ENCODE measurements at places on chromosomes 6 and 20.
A peak's percentile ranks its signal among the peaks of the same experiment; 100 is the strongest.

DNA sequence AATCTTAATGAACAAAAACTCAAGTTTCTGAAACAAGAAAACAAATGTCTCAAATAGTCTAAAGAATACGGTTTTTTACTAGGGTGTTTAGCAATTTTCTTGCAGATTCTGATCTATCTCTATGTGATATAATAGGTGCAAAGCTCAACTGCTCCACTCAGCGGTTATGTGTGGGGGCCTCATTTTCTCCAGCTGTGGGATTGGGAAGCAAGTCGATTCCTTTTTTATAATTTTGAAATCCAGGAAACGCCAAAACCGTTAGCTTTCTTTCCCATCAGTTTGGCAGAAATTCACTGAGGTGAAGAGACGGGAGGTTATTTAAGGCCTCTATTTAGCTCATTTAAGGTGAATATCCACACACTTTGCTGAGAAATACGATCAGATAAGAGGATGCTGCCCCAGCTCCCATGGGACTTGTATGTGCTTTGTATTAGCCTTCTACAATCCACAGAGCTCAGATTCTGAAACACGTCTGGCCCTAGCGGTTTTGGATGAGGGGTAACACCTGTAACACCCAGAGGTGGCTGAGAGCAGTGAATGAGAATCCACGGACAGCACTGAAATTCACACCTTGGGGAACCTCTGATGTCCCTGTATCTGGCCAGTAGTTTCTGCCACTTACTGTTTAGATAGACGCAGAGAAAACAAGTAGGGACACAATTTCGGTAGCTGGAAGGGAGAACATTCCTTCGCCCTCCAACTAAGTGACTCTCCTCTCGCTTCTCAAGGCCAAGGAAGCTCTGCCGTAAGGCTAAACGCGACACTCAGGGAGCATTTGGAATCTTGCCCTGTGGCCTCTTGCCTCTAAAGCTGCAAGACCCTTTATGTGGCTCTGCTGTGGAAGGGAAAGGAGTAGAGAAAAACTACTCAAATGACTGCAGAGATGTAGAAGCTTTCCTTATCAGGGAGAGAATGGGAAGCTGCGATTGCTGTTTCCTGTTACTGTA, 6.5 kb upstream of the BCAS4 start:
- no peak for DNase-seq

DNA sequence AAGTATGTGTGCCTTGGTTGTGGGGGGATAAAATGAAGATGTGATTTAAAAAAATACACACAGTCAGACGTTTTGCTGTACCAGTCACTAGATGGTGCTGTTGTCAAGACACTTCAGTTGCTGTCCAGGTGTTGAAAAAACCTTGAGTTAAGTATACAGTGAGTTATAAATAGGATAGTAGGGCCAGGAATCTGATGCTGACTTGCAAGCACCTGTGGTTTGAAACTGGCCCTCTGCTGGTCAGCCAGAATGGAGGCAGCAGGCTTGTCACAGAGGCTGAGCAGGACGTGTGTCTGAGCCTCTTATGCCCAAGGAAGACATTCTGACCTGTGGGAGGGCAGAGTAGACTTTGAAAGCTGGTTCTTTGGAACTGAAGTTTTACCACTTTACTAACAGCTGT, 27.8 kb downstream of the RNF8 start:
- DNase-seq = peak; percentile 21

DNA sequence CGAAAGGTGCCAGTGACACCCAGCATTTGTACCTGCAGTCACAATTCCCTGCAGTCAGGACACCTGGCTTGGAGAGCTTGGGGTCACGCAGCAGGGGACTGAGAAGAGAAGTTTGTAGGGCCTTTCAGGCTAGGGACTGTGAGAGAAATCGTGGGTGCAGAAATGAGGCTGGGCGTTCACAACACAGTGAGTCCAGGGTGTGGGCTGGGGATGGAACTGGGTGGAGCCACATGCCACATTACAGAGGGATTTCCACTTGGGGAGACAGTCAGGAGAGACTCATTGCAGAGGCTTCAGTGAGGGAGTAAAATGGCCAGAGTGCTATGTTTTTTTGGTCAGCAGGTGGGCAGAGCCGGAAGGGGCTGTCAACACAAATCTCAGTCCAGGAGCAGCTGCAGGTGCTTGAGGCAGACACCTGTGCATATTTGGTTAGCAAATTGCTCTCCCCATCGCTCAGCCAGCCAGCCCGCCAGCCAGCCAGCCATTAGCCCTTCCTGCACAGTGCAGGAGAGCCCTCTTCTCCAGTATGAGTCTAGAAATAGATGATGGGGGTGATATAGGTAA, 7.4 kb downstream of the ITPR3 start:
- DNase-seq = no peak

DNA sequence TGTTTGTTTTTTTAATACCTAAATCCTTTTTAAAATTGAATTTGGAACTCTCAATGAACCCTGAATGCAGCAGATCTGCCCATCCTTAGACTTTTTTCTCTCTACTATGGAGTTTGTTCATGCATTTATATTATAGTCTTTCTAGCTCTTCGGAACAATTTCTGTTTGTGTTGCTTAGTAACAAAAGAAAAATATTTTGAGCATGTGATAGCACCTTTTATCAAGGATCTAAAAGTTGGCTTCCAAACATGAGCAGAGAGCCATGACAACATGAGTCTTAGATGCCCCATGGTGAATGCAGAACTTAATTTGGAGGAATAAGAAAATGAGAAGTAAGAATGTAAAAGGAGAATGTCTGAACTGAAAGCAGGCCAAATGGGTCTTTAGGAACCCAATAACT, 133.7 kb downstream of the EDN1 start:
- DNase-seq = peak; percentile 50

DNA sequence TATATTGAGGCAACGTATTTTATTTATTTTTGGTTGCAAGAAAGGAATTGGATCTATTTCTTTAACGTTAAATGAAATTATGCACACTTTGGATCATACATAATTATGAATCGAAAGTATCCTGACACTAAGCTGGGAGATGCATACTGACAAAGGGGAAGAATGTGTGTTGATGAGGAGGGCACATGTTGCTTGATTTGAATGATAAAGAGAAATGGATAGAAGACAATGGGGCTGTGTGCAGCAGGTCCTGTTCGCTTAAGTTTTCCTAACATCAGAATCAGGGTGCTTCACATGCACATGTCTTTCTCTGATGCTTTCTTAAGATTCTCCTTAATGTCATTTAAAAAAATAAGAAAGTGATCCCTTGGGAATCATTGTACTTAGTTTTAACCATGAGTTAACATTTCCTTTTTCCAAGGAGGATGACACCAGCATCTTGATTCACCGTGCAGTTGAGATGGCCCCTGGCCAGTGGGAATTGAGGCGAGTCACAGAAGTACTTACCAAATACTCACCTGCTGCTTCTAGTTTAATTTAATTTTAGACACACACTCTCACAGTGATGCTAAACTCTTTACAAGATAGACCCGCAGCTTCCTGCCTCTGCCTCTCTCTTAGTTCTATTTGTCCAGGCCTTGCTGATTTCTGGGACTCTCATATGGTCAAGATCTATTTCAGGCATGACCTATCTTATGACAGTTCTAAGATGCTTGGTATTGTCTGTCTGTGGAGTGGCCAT, 116.5 kb downstream of the CLIC5 start:
- no peak for DNase-seq

- no peak for DNase-seq
These were observed 121.6 kb upstream of the RNF24 start for GRCh38 chr20:4136967-4137334.

DNA sequence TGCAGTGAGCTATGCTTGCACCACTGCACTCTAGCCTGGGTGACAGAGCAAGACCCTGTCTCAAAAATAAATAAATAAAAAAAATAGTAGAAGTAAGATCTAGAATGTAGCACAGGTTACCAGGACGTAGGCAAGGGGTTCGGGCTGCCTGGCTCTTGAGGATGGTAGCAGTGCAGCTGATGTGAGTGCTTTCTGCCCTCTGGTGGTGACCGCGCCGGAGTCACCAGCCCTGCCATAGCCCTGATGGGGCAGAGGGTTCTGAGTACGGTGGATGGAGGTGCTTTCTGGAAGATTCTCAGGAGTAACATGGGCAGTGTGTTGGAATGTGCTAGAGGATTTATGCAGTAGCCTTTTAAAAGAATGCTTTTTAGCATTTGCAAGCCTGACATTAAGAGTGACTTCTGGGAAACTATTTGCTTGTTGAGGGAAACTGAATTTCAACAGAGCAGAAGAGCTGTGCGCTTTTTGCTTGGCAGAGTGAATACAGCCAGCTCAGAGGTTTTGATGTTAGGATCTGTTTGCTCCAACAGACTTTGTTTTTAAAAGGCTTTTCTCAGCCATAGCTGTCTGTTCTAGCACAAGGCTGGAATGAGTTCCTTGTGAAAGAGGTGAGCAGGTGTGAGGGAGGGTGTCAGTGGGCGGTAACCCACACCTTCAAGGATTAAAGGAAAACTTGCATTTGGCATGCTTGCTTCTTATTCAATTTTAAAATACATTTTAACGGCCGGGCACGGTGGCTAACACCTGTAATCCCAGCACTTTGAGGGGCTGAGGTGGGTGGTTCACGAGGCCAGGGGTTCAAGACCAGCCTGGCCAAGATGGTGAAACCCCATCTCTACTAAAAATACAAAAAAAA, 65.9 kb downstream of the PTPN1 start:
- DNase-seq = peak; percentile 40

DNA sequence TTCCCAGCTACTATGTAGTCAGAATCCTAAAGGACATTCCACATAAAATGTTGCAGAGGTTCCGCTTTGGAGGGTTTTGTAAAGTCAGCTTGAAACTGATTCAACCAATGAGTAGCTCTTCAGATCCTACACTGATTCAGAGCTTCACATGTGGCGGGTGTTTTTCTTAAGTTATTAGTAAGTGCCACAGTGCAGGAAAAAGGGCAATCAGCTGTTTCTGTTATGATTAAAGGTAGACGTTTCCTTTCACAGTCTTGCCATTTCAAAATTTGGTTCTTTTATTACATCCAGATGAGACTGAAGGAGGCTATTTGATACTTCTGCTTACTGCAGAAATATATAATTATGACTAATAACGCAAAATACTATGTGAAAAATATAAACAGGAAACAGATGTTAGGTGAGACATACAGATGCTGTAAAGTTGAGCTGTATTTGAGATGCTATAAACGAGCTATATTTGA, 443.9 kb downstream of the CDKAL1 start:
- DNase-seq = no peak

GRCh38 chr6:87729965-87730719, 28.1 kb upstream of the AKIRIN2 start:
- peak; percentile 50 for DNase-seq

DNA sequence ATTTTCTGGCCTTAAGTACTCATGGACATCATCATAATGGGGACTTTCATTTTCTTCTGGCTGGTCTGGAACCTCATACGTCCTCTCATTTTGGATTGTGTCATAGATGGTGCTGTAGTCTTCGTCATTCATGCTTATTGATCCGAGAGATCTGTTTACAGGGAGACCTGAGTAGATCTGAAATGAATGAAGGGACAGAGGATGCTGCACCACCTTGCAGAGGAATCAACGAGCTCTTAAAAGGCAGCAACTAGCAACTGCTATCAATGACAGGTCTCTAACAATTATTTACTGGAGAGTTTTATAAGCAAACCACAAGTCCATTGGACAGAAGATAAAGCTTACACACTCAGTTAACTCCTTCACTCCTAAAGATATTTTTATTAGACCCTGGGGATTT, 49.7 kb upstream of the ENPP4 start:
- DNase-seq = no peak

DNA sequence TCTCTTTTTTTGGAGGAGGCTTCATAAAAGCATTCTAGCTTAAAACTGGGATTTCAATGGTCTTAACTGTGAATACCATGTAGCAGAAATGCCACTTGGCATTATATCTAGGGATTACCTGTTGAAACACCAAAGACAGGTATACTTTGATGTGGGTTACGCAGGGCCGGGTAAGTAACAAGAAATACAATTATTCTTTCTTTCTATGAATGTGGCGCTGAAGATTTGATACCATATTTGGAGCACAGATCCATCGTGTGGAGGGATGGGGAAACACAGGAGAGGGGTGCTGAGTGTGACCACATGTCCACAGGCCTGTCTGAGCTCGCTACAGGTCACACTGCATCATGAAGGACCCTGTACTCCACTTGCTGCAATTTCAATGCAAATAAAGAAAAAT, 257.8 kb downstream of the GMPR start:
- no peak for DNase-seq

- no peak for DNase-seq
These were observed 49.3 kb downstream of the SPATA2 start for GRCh38 chr20:49866051-49866450.

- DNase-seq = no peak
These were observed 36.7 kb downstream of the RALY start for GRCh38 chr20:34030456-34030855.

DNA sequence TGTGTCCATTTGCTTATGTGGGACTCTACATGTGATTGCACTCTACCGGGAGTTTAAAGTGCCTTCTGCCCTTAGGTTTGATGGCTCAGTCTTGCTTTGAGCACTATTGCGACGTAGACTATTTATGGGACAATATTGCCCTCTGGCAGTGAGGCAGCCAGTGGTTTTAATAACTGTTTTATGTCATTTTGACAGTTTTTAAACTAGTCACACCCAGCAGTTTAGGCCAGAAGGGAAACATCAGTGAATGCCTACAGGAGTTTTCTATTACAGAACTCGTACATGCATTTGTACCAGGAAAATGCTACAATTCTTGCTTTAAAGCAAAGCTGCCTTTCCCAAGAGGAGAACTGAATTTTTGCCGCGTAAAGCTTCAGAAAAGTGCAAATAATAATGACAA, 813.7 kb downstream of the KIF16B start:
- DNase-seq = no peak

- DNase-seq = no peak
These were observed 8.7 kb upstream of the RWDD1 start for GRCh38 chr6:116562614-116563013.

GRCh38 chr6:131023834-131024504, 39.1 kb downstream of the EPB41L2 start:
- no peak for DNase-seq

DNA sequence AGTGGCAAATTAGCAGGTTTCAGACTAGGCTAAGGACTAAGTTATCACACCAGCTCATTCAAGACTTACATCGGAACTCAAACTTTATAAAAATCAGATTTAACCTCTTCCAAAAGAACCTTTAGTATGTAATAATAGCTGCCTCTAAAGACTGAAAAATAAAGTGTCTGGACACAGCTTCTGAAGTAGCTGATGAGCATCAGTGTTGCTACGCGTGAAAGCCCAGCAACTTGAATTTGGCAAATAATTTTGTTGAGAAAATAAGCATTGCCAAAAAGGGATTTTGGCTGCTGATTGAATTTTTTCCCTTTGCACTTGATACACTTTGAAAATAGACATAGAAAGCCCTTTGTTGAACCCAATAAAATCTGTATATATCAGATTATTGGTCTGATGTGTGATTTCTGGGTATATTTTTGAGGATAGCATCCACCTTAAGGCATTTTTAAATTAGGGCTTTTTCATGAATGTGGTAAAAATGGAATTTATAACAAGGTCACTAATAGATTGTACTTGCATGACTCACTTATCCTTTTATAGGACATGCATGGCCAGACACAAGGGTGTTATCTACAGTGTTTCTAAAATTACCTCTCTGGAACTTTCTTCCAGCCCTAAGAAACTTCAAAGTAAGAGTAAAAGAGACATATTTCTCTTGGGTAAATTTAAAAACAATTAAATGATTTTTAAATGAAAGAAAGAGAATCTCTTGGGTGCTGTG, 350.4 kb downstream of the TENT5A start:
- DNase-seq = no peak

- no peak for DNase-seq
These were observed 48.5 kb upstream of the PDYN start for GRCh38 chr20:2042400-2042799.

Data from inflammatory macrophage (primary cell).